NAMALWA (cell line): ENCODE measurements at places on chromosomes 6 and 20.

DNA sequence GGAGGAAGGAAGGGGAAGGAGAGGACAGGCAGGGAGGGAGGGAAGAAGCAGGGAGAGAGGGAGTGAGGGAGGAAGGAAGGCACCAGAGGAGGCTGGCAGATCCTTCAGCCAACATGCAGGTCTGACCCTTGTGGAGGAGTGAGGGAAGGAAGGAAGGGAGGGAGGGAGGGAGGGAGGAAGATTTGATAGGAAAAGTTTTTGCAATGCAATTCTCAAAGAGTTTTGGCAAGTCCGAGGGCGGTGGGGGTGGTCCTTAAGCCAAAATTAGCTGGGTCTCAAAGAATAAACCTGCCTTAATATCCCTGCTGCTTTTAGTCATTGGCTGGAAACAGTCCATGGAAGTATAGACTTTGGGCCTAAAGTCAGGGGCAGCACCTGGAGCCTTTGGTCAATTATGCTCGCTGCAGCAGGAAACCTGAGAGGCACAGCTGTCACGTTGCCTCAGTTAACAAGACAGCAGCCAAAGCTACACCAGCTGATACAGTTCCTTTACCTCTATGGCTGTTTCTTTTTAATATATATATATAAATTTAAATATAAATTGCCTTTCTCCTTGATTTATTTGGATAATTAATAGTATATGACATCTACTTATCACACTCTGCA is 115.7 kb upstream of the RALGAPA2 start:
- DNase-seq, result no peak

DNA sequence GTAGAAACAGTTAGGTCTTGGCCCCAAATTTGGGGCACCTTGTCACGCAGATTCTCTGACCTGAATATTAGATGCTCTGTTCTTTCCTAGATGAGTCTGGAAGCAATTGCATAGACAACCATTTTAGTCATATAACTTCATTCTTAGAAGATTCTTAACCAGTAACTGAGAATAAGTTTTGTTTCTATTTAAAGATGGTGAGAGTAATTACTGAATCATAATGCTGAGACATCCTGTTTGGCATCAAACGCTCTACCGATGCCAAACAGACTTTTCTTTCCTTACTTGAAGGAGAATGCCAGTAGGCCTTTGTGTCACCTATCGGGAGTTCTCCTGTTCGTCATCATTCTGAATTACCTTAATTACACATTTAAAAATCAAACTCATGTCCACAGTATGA is 131.6 kb upstream of the ID4 start:
- DNase-seq, result no peak

- DNase-seq, result no peak
Measured at GRCh38 chr6:39731565-39731964, 6.4 kb upstream of the KIF6 start.

DNA sequence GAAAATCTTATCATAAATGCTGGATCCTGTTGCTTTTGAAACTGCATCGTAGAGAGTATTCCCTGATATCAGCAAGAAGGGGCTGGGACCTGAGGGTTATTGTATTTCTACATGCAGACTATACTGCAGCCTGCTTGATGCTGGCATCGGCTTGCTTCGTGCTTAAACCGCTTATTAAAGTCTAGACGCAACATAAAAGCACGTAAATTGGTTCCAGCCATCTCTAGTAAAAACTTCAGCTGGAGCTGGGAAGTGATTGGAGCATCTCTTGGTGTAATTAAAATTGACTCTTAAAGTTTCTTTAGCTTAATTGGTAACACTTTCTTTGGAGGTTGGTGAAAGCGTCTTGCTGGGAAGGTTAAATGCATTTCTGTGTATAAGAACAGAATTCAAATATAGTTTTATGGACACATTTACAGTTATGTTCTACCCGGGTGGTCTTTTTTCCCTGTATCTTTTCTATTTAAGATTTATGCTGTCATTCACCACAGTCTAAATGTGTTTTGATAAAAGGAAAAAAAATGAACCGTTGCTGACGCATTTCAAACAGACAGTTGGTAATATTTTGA is 139.0 kb upstream of the JAG1 start:
- DNase-seq, result no peak

DNA sequence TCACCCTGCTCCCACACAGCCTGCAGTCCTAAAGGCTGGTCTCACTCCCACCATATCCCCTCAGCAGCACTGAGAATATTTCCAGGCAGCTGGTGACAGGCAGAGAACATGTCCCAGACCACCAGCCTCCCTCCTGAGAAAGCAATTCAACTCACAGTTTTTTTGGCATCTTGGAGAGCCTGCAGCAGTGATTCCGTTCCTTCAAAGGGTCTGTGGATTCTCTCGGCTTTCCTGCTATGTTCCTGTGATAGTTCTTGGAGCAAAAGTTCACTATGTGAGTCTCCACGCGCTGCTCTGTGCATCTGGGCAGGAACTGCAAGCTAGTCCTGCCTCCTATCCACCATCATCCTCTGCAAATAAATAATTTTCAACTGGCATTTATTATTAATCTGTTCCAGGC is 448.3 kb upstream of the HSF2 start:
- no peak for DNase-seq

DNA sequence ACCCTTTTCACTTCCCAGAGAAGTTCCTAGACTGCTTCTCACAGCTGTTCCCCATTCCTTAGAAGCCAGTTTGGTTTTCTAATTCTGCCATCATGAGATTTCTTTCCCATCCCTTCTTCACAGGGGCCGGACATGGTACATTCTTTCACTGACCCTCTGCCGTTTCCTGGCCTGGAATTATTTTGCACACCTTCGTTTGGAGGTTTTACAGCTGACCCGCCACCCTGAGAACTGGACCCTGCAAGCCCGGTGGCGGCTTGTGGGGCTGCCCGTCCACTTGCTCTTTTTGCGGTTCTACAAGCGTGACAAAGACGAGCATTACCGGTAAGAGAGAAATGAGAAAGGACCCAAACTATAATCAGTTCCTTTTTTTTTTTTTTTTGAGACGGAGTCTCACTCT is 4.2 kb downstream of the C6orf136 start:
- no peak for DNase-seq

GRCh38 chr6:154113392-154113791 is 74.4 kb downstream of the OPRM1 start:
- DNase-seq, result no peak

- DNase-seq, result peak; percentile 56
Measured at GRCh38 chr6:165729307-165729936, 66.4 kb upstream of the PDE10A start.

GRCh38 chr6:143867236-143867635 is 3.0 kb downstream of the ZC2HC1B start:
- no peak for DNase-seq

DNA sequence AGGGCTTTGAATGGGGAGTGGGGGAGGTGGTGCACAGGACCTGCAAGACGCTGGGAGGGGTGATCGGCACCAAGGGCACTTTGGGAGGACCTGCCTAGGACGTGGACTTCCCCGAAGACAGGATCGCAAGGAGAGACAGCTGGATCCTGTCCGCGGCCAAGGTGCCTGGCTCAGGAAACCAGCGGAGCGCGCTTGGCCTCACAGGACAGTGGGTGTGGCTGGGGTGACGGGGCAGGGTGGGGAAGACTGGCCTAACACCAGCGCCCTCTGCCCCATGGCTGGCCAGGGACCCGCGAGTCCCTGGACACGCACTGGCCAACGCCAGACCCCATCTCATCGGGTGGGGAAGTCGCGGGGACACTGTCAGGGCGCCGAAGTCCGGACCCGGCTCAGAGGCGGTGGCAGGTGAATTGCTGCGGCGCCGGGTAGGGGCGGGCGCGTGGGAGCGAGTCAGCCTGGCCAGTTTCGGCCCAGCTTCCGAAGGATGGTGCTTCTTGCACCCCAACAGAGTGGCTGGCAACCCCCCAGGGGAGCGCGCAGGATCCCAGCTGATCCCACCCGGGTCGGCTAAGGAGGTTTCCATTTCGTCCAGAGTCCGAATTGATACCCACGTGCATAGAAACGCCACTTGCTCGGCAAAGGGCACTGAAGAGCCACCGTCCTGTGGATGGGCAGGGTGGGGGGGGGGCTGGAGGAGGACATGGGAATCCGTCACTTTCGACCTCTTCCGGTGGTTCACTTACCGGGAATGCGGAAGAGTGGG is 785 bp upstream of the THBD start:
- no peak for DNase-seq

DNA sequence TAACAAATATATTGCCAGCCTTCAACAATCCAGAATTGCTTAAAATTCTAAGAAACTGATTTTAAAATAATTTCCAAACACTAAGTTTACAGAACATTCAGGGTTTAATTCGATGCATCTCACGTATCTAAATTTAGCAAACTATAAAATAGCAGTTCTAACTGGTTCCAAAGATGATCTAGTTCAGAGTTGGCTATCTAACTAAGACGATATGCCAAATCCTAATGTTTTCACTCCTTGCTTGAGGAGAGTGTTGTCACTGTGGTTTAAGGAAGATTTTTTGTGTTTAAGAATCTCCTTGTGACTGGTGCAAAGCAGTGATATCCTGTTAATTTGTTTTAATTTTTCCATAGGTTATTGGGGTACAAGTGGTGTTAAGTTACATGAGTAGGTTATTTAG is 311.5 kb upstream of the ID4 start:
- DNase-seq, result no peak

GRCh38 chr6:118288355-118289124 is 259.6 kb upstream of the PLN start:
- DNase-seq, result no peak

DNA sequence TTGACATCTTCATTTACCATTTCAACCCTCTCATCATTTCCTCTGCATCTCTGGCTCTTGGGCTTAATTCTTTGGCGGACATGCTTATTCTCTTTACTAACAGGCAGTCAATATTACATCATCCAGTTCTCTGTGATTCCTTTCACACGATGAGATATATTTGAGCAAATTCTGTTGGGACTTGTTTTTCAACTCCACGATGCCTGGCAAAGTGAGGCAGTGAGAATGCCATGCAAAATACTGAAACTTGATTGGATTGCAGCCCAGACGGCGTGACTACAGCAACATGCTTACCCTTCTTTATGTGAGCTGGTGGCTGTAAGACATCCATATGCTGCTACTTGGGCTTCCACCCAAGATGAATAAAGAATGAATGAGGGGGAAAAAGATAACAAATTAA is 101.7 kb upstream of the SPACA1 start:
- no peak for DNase-seq

GRCh38 chr6:91387290-91388059 is 800.6 kb upstream of the MAP3K7 start:
- no peak for DNase-seq

GRCh38 chr20:63043348-63044203 is 36.8 kb upstream of the BHLHE23 start:
- no peak for DNase-seq

GRCh38 chr20:6014017-6014416 is 39.8 kb downstream of the LRRN4 start:
- no peak for DNase-seq

DNA sequence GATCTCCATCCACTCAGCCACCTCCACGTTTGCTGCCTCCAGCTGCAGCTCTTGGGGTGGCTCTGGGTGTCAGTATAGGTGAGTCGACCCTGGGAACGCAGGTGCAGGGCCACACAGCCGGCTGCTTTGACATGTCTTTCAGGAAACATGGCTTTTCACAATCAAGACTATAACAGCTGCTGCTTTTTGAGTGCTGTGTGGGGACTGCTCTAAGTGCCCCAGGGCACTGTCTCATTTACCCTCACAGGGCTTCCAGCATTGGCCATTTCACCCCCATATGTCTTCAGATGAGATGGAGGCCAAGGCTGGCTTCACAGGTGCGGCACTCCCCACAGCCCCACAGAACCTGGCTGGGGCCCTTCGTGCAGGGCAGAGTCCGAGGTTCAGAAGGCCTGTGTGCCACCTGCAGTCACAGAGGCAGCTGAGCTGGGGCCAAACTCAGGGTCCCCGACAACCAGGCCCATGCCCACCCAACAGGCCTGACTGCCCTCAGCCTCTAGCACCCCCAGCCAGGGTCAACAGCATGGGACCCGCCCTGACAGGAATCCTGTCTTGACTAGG is 14.9 kb upstream of the CST7 start:
- no peak for DNase-seq

DNA sequence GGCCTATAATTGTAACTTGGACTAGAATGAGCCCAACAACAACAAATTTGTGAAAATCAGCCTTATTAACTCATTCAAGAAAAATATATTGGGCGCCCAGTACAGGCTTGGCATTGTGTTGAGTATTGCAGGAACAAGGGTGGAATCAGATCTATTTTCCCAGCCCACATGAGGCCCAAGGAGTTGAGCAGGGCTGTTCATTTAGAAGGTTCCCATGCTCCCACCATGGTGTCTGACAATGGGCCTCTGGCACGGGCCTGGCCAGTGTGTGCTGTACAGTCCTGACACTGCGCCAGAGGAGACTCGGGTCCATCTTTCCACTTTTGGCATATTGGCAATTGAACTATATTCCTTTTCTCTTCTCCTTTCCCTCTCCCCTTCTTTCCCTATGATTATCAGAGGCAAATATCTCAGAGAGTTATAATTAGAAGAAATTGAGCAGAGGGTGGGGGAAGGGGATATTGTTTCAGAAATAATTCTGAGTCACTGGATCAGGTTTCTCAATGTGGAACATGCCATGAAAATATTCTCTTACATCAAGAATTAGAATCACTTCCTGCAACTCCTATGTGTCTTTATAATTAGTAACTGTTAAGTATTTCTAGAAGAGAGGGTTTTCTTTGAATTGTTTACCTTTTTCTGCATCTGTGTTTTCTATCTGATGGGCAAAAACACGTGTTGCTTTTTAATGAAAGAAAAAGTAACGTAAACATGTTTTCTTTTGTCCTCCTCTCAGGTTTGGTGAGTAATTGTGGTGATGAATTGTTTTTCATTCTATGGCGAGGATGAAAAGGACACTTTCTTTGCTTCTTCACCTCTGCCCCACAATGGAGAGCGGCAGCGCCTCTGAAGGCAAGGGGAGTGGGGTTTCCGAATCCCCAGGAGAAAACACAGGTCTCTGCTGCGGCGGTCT is 209.4 kb downstream of the FOXA2 start:
- DNase-seq, result no peak

- no peak for DNase-seq
Measured at GRCh38 chr6:28334286-28335039, 1.5 kb downstream of the ZSCAN31 start.

- DNase-seq, result no peak
Measured at GRCh38 chr20:57717797-57718196, 8.0 kb upstream of the PMEPA1 start.

- no peak for DNase-seq
Measured at GRCh38 chr6:40543776-40544175, 43.4 kb downstream of the LRFN2 start.

DNA sequence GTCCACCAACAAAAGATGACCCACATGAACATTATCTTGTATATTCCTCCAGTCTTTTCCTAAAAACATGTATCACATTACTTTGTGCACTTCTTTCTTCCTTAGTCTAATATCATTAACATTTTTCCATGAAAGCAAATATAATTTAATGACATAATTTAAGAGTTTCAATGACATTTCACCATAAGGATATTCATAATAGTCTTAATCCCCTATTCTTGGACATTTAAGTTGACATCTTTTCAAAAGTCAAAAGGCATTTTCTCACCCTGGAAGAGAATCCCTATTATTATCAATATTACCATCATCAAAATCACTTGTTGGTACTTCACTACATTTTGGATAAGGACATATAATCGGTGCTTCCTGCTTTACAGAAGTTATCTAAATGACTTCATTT is 31.3 kb downstream of the EPHA7 start:
- DNase-seq, result no peak
